SW 1271 (cell line): ENCODE measurements at places on chromosomes 6 and 20.

DNA sequence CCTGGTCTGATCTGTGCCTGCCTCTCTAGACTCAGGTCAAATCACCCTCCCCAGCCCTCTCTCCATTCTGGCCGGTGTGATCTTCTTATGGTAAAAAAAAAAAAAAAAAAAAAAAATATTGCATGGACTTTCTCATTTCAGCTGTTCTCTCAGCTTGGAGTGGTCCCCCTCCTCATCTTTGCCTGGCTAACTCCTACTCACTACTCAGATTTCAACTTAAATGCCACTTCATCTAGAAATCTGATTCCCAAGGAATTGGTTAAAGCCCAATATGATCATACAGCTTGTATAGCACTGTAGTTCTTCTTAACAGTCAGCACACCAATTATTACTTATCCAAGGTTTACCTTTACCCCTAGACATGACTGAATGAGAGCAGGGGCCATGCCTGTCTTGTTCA is 105.9 kb upstream of the CARMIL1 start:
- no peak for DNase-seq

DNA sequence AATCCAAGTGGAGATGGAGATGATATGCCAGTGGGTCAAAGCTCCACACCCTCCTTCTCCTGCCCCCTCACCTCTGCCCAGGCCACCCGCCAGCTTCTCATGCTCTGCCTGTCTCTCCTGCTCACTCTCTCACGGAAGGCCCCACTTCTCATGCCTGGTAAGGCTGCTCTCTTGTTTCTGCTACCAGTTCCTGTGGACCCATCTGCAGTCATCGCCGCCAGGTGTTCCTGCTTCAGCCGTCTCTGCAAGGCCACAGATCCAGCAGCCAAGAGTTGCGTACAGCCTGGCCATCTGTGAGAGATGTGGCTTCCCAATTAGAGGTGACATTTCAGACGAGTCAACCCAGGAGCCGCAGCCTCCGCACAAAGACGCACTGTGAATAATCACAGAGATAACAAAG is 40.8 kb upstream of the NXT1 start:
- DNase-seq = no peak

- no peak for DNase-seq
Measured at GRCh38 chr20:32635764-32636163, 38.0 kb downstream of the C20orf203 start.

- no peak for DNase-seq
Measured at GRCh38 chr6:149445573-149445972, 39.2 kb downstream of the ZC3H12D start.

DNA sequence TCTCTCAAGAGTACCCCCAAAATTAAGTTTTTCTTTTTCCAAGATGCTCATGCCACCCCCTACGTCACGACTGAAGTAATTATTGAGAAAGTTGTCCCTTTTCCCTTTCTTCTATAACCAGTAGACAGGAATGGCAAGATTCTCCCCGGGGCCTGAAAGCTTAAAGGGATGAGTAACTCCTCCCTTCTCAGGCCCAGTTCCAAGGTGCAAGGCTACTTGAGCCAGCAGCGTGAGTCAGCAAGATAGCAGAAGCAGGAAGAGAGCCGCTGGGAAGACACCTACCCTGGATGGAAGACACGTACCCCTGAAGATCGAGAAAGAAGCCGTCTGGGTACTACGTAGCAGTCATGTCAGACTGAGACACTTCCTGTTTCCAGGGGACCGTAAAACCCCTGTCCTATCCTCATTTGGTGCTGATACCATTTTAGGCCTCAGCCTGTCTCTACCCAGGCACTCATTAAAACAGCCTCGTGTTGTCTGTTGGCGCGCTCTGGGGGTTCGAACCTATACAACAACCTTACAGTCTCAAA is 241.0 kb downstream of the ADGRG6 start:
- no peak for DNase-seq

DNA sequence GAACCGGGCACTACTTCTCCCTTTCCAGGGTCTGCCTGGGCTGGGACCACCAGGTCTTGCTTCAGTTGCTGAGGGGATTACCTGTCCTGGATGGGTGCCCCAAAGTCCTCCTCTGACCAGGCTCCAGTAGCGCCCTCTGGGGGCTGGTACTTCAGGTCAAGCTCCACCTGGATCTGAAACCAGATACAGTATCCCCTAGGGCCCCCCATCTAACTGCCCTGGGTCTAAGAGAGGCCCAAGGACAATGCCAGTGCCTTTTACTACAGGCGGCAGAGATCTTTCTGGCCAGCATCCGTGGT is 11.2 kb upstream of the SPAG4 start:
- peak; percentile 48 for DNase-seq
